Bladder microvascular endothelial cell (primary cell): ENCODE measurements at places on chromosomes 7 and 10. TPM values are rescaled to one million over a fixed set of nuclear protein-coding genes. Genes with fewer than 3 reads are reported as not detected.

RAPGEF5 gene
- 98.1 and 136 TPM in 2 replicates for total RNA-seq

POT1 gene
- 20.2 and 52.0 TPM in 2 replicates for total RNA-seq

CPA2 gene
- not detected in 2 replicates for total RNA-seq

EPHB6 gene
- under 0.01 TPM in 1 of 2 replicates, not detected in the other for total RNA-seq

ENTPD7 gene
- 8.6 and 21.1 TPM in 2 replicates for total RNA-seq
